Central memory CD4-positive, alpha-beta T cell (primary cell): ENCODE measurements at places on chromosomes 5 and 9.

DNA sequence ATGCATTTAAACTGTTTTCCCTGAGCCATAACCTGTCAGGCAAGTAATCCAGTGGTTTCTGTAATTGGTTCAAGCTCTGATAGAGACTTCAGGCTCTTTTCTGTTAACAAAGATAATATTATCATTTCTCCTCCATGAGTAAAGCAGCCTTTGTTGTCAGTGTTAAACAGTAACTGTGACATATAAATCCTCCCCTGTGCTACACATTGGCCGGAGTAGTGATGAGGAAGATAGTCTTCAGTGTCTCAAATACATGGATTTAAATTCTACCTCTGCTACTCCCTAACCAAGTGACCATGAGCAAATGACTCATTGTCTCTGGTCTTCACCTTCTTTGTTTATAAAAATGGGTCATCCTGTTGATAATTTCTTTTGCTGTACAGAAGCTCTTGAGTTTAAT lies 615.5 kb upstream of the CHD1 start:
- DNase-seq: no peak

- no peak for DNase-seq
Measured at GRCh38 chr5:77128411-77129061, 41.5 kb upstream of the ZBED3 start.

DNA sequence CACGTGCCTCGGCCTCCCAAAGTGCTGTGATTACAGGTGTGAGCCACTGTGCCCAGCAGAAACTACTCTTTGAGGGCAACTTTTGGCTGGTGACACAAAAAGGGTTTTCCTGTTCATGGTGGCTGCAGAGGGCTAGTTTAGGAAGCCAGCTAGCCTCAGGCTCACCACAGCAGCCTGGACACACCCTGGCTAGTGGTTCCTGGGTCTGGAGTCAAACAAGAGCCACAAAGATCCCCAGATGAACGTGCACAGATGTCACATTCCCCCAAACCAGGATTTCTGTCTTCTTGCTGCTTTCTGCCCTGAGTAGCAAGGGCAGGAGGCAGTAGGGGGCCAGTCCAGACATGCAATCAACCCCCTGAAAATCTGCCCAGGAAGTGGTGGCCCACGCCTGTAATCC lies 6.8 kb downstream of the HBEGF start:
- DNase-seq: no peak

- no peak for DNase-seq
Measured at GRCh38 chr5:136802383-136802782, 437.0 kb upstream of the TRPC7 start.

- DNase-seq: no peak
Measured at GRCh38 chr9:133969681-133970580, 22.2 kb downstream of the VAV2 start.

- DNase-seq: no peak
Measured at GRCh38 chr9:94269264-94269663, 10.2 kb downstream of the ZNF169 start.

DNA sequence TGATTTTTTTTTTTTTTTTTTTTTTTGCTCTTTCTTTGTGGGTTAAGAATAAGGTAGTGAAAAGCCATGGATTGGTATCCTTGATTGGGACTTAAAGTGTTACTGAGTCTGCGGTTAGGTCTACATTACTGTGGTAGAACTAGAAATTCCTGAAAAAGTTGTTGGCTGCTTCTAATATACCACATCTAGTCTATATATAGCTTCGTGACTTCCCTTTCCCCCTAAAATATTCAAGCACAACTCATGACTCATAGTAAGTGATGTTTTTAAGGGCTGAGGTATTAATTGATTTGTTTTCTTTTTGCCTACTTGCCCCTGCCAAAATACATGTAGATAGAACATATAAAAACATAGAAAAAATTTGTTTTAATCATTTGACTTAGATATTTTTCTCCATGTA lies 247.6 kb downstream of the TMEM232 start:
- no peak for DNase-seq

- no peak for DNase-seq
Measured at GRCh38 chr5:139847091-139847490, 51.5 kb downstream of the PSD2 start.

GRCh38 chr5:108167174-108167573 lies 214.7 kb downstream of the FBXL17 start:
- no peak for DNase-seq
